ENCODE measurements at places on chromosomes 3 and 15. TPM values are rescaled to one million over a fixed set of nuclear protein-coding genes. Genes with fewer than 3 reads are reported as not detected.

The CCDC80 gene
- 0.05 TPM for total RNA-seq

The LMAN1L gene
- total RNA-seq = 1.1 TPM

The GOLGA8S gene
- total RNA-seq = 0.61 TPM

The ERICH6 gene
- total RNA-seq = 0.53 TPM

The SUCNR1 gene
- not detected for total RNA-seq

The MORC1 gene
- total RNA-seq = not detected

The SCAANT1 gene
- not detected for total RNA-seq

DNA sequence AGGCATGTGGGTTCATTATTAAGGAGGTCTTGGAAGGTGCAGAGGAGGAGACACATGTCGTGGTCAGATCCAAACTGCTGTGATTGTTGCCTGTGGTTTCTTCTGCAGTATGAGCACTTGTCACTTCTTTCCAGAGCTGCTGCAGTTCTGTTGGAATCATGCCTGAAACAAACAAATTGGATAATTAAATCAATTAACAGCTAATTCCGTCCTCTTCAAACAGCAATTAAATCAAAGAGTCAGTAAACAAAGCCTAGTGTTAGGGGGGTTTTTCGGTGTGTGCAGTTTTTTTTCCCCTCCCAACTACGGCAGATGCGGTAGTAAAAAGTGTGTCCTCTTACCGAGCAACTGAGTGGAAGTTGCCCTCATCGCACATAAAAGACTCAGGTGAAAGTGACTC lies 542.2 kb downstream of the FOXP1 start:
- H3K36me3 ChIP-seq = peaks cover 47% of the 10 kb centered on the region
- H3K27me3 ChIP-seq = no peaks in the 10 kb centered on the region
- peaks cover 62% of the 10 kb centered on the region for H3K4me1 ChIP-seq
- H3K4me3 ChIP-seq = no peak overlapping the region
- no peak for DNase-seq
- H3K27ac ChIP-seq = no peak overlapping the region

DNA sequence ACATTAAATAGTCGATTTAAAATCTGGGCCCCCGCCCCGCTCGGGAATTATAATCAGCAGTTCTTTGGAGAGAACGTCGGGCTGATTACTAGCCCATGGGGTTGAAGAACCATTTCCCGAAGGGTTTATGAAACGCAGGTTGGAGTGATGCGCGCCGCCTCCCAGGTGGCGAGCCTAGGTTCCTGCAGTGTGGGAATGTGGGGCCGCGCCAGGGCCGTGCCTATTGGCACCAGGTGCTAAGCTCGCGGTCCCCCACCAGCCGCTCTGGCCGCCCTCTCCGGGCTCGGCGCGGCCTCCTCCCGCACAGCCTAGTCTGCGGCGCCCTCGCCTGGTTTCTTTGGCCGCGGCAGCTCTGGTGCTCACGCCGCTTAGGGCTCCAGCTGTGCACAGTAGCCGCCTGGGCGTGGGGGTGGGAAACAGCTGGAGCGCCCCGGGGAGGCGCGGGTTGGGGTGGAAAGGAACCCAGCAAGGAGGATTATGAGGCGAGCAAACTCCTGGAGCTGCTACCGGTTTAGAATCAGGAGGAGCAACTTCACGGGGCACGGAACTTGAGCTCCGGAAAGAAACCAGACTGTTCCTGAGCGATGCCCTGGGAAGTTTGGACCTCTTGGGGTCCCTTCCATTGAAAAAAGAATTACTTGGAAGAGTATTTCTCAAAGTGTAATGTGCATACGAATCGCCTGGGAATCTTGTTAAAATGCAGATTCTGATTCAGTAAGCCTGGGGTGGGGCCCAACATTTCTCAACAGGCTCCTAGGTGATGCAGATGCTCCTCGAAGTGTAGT lies 5.6 kb upstream of the MECOM start:
- H3K36me3 ChIP-seq = no peaks in the 10 kb centered on the region
- DNase-seq = no peak
- peaks cover under 1% of the 10 kb centered on the region for H3K4me1 ChIP-seq
- H3K27ac ChIP-seq = no peak overlapping the region
- no peak overlapping the region for H3K4me3 ChIP-seq

DNA sequence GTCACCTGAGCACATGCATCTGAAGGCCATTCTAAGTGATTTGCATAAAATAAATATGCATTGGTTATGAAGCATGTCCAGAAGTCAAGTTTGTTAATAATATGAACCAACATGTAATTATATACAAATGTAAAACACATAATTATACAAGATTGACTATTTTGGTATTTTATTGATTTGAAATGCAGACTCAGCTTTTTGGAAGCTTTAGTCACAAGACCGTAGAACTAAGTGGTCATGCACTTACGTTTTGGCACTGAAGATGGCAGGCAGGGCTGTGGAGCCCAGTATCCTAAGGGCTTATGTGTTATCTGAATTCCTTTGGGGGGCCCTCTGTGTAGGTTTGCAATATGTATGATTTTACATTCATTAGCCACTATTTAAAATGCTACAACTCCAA lies 5.0 kb downstream of the CHRNA7 start:
- no peak for DNase-seq
- H3K4me1 ChIP-seq = no peaks in the 10 kb centered on the region
- no peaks in the 10 kb centered on the region for H3K27me3 ChIP-seq
- H3K36me3 ChIP-seq = no peaks in the 10 kb centered on the region

DNA sequence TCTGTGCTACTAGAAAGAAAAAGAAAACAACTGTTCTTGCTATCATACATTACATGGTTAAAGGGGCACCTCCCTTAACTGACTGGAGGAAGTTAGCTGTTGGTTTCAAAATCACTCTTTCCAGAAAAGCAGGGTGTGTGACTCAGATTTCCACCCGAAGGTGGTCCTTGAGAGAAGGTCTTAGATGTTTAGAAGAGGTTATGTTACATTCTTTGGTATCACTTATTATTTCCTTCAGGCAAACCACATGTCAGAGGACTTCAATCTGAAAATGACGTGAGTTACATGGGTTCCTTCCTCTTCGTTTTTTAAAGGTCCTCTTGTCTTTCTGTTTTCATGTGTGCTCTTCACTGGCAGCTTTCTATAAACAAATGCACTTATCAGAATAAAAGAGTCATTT lies 307.9 kb upstream of the CBLB start:
- DNase-seq = peak; percentile 80
- H3K27ac ChIP-seq = peak overlapping the region; percentile 43
- peak overlapping the region; percentile 28 for H3K4me3 ChIP-seq
- no peaks in the 10 kb centered on the region for H3K36me3 ChIP-seq
- no peaks in the 10 kb centered on the region for H3K27me3 ChIP-seq

GRCh38 chr15:36579792-36580431 lies 486 bp downstream of the CDIN1 start:
- no peaks in the 10 kb centered on the region for H3K27me3 ChIP-seq
- peak overlapping the region; percentile 92 for H3K4me3 ChIP-seq
- H3K36me3 ChIP-seq = no peaks in the 10 kb centered on the region
- no peak for DNase-seq

- H3K27ac ChIP-seq = no peak overlapping the region
- DNase-seq = no peak
- H3K4me3 ChIP-seq = no peak overlapping the region
- no peaks in the 10 kb centered on the region for H3K4me1 ChIP-seq
- no peaks in the 10 kb centered on the region for H3K27me3 ChIP-seq
Observed at GRCh38 chr15:45386420-45386819, 8.1 kb upstream of the GATM start.

DNA sequence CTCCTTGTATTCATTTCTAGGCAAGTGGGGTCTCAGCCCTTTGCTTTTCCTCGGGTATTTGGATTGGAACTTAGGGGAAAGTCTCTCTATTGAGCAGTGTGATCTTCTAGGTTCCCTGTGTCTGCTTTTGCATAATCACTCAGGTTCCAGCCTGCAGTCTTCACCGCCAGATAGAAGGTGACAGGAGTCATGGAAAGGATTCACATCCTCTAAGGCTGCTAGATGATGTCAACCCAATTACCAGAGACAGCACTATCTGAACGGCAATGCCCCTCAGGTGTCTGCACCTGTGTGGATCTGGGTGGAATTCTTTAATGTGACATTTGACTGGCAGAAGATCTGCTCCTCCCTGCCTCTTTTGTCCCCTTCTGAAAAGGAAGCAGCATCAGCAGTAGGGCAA lies 177.7 kb downstream of the P3H2 start:
- H3K4me3 ChIP-seq = no peak overlapping the region
- no peaks in the 10 kb centered on the region for H3K36me3 ChIP-seq
- no peak for DNase-seq
- no peak overlapping the region for H3K27ac ChIP-seq

DNA sequence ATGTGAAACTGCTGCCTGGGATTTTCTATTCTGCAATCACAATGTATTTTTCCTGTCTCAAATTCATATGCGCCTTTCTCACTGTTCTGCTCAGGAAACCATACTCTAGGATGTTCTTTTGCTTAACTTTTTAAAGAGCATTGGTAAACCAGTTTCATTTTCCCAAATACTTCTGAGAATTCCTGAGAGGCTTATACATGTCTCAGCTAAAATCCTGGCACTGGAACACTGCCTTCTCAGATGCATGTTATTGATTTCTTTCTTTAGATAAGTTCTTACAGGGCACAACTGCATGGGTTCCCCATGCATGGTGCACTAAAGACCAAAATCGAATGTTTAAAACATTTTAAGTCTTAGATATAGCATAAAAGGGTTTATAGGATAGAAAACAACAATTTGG lies 178.3 kb upstream of the PLSCR5 start:
- no peak overlapping the region for H3K4me3 ChIP-seq
- no peak for DNase-seq
- H3K27me3 ChIP-seq = no peaks in the 10 kb centered on the region
- H3K4me1 ChIP-seq = no peaks in the 10 kb centered on the region
- H3K36me3 ChIP-seq = no peaks in the 10 kb centered on the region

DNA sequence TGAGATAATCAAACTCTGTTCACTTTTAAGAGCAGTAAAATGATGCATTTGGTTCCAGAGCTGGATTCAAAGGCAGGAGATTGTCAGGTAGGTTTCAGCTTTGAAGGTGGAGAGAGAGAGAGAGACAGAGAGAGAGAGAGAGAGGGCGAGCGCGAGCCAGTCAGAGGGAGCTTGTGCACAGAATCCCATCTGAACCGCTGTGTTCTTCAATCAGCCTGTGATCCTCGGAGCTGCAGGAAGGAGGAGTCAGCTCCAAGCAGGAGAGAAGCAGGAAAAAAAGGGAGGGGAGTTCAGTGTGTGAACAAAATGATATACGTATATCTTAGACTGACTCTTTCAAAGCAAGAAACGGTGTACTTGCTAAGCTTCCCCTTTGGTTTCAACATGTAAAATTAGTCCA lies at the start of gene GPR149:
Gene GPR149 (minus strand): TSS at position 177 of the 400 bp plus-strand sequence. CDS start 575 bp downstream, outside the sequence.
- no peaks in the 10 kb centered on the region for H3K4me1 ChIP-seq
- H3K36me3 ChIP-seq = no peaks in the 10 kb centered on the region
- no peaks in the 10 kb centered on the region for H3K27me3 ChIP-seq
- DNase-seq = no peak
- H3K4me3 ChIP-seq = no peak within 1 kb of the TSS

GRCh38 chr3:126664591-126665214 lies 9.8 kb upstream of the TXNRD3 start:
- H3K27me3 ChIP-seq = no peaks in the 10 kb centered on the region
- DNase-seq = no peak
- no peaks in the 10 kb centered on the region for H3K4me1 ChIP-seq
- H3K36me3 ChIP-seq = no peaks in the 10 kb centered on the region

- no peaks in the 10 kb centered on the region for H3K36me3 ChIP-seq
- H3K4me1 ChIP-seq = no peaks in the 10 kb centered on the region
- no peak overlapping the region for H3K4me3 ChIP-seq
- DNase-seq = peak; percentile 69
Observed at GRCh38 chr3:30768703-30769550, 125.5 kb downstream of the GADL1 start.

DNA sequence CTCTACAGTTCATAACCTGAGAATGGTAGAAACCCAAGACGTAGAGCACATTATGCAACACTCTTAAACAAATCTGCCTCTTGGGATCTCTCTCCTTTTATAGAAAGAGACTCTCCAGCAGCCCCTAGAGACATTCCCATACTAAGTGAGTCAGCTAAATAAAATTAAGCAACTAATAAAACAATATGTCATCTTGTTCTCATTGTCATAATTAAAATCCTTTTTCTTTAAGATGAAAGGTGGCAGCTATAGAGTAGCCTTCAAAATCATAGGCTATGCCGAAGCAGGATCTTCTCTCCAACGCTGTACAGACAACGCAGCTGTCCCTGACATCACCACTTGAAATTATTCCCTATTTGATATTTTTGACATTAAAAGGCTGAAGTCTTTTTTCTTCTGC lies 790.0 kb downstream of the FHIT start:
- H3K4me1 ChIP-seq = no peaks in the 10 kb centered on the region
- H3K27ac ChIP-seq = no peak overlapping the region
- H3K36me3 ChIP-seq = no peaks in the 10 kb centered on the region
- DNase-seq = no peak
- H3K27me3 ChIP-seq = no peaks in the 10 kb centered on the region
